ENCODE measurements at places on chromosomes 7 and 10.
A peak's percentile ranks its signal among the peaks of the same experiment; 100 is the strongest.

DNA sequence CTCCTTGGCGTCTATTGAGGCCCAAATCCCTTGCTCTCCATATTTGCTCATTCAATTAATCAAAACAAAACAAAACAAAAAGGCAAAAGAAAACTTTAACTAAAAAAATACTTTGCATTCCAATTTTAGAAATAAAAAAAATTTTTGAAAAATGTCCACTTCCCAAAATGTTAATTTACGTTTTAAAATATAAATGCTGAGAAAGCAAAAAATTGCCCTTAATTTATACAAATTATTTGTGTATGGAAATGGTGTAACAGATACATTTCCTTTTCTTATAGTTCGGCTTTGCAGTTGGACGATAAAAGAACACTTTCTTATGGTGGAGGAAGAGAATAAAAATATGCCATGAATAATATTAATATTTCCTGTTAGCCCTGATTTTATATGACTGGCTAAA lies 652.8 kb upstream of the PFKP start:
- DNase-seq: no peak

DNA sequence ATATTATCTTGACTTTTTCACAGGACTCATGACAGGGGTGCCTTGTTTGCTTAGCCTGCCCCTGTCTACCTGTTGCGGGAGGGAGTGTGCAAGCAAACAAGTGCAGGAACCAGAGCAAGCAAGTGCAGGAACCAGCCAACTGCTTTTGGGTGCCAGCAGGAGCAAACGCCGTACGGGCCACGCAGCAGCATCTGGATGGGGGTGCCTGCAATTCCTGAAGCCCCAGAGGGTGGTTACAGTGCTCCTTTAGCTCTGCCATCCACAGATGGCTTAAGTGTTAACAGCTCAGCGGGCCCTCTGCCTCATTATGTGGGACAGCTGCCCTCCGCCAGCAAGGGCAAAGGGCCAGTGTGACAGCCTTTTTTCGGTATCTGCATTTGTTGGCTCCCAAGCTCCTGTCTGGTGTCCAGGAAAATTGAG lies 83.5 kb downstream of the MICU1 start:
- peak; percentile 94 for DNase-seq

GRCh38 chr7:133854739-133855138 lies 272.4 kb upstream of the LRGUK start:
- no peak for DNase-seq

- no peak for DNase-seq
Measured at GRCh38 chr7:137847568-137848050, 835 bp upstream of the DGKI start.

GRCh38 chr7:18505870-18506460 lies 10.4 kb downstream of the HDAC9 start:
- DNase-seq: no peak

GRCh38 chr7:77657427-77658224 lies 38.6 kb upstream of the RSBN1L start:
- DNase-seq: no peak

DNA sequence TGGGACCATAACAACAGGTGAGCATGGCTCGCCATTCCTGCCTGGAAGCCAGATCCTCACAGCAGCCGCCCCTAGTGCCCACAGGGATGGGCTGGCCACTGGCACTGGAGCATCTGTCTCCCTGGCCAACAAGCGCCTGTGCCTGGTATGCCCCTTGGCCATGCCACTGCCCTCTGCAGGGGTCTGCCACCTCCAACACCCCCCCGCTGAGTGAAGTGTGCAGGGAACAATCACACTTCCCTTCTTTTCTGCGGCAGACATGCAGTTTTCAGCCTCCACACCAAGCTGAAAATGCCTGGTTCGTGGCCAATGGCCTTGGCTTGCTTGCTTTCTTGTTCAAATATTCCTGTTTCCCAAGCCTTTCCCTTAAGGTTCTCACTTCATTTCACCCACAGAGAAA lies 50.7 kb downstream of the HSPA12A start:
- no peak for DNase-seq

GRCh38 chr10:24771943-24772694 lies 48.4 kb upstream of the ARHGAP21 start:
- no peak for DNase-seq

- no peak for DNase-seq
Measured at GRCh38 chr7:49060743-49061142, 136.4 kb downstream of the CDC14C start.

GRCh38 chr10:33453081-33454025 lies 118.9 kb upstream of the NRP1 start:
- DNase-seq: no peak

DNA sequence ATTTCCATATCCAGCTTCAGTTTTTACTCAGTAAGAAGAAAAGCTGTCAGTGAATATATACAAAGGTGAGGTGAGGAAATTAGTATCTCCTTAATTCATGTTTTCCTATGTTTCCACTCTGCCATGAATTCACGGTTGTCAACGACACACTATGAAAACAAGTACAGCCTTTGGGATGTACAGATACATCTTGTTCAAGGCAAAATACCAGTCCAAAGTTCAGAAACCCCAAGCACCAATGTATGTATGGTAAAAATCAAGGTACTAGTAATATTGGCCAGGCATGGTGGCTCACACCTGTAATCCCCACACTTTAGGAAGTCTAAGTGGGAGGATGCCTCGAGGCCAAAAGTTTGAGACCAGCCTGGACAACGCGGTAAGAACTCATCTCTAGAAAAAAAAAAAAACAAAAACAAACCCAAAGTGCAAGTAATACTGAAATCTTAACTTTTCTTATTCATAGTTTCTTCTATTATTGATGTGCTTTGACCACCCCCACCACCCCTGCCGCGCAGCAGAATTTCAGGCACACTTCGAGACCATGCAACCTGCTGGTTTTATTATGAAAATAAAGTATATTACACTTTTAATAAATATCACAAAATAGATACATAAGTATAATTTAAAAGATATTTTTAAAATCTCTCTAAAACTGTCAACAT lies 3.5 kb downstream of the ESYT2 start:
- no peak for DNase-seq

DNA sequence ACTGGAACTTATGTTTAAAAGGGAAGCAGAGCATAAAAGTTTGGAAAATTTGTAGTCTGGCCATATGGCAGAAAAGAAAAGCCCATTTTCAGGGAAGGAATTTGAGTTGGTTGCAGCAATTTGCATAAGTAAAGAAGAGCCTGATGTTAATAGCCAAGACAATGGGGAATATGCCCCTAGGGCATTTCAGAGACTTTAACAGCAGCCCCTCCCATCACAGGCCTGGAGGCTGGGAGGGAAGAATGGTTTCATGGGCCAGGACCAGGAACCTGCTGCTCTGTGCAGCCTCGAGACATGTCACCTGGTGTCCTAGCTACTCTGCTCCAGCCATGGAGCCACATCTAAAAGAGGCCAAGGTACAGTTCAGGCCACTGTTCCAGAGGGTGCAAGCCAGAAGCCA lies 35.3 kb downstream of the HTR7 start:
- DNase-seq: no peak

DNA sequence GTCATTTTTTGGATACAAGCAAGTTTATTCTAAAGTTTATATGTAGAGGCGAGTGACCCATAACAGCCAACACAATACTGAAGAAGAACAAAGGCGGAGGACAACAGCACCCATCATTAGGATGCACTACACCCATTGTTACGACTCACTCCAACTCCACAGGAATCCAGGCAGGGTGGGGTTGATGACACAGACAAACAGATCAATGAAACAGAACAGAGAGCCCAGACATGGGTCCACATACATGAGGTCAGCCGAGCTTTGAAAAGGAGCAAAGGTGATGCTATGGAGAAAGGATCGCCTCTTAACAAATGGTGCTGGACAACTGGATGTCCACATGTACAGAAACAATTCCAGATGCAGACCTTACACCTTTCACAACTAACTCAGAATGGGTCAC lies 426.4 kb downstream of the PTPRN2 start:
- DNase-seq: no peak

- no peak for DNase-seq
Measured at GRCh38 chr10:89399956-89400355, 7.5 kb downstream of the IFIT1 start.

- no peak for DNase-seq
Measured at GRCh38 chr10:119149729-119150128, 15.8 kb downstream of the SFXN4 start.

DNA sequence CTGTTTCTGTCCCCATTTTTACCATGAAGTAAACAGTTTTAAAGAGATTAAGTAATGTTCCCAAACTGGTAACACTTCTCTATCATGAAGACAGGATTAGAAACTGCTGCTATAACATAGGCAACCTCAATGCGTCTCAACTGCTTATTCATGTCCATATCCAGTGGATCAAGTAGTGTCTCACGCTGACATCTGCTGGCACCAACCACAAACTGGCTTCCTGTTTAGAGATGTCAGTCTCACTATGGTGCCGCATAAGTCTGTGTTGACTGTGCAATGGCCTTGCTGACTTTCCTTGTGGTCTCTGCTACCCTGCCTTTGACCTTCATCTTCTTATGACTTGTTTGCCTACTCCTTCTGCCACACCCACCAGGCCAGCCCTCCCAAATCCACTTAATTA lies 369.6 kb upstream of the DPP6 start:
- no peak for DNase-seq

All from cerebellar nuclear complex (tissue), 1 donor.